A549 treated with CpdA at 1 μM for 4 hours (cell line): ENCODE measurements at places on chromosomes 5 and 9. TPM values are rescaled to one million over a fixed set of nuclear protein-coding genes. Genes with fewer than 3 reads are reported as not detected.

The AHRR gene
- total RNA-seq: 2.9 to 3.5 TPM (median 3.3 TPM) in 5 replicates

The SH2D3C gene
- 0.03 to 0.16 TPM (median 0.13 TPM) in 4 of 5 replicates, not detected in the other for total RNA-seq

The CAVIN4 gene
- 0.39 to 0.91 TPM (median 0.50 TPM) in 5 replicates for total RNA-seq

The ZDHHC11 gene
- total RNA-seq: 14.3 to 19.6 TPM (median 18.0 TPM) in 5 replicates

The LCN1 gene
- total RNA-seq: not detected in 5 replicates

The SLC6A18 gene
- total RNA-seq: not detected in 5 replicates

The MYORG gene
- 3.1 to 4.2 TPM (median 3.9 TPM) in 5 replicates for total RNA-seq

The OGN gene
- total RNA-seq: not detected in 5 replicates

The PGM5 gene
- not detected in 5 replicates for total RNA-seq

The LRRC70 gene
- 0.10 to 0.19 TPM (median 0.16 TPM) in 4 of 5 replicates, not detected in the other for total RNA-seq

The COL23A1 gene
- not detected in 5 replicates for total RNA-seq

The MACROH2A1 gene
- total RNA-seq: 176 to 208 TPM (median 203 TPM) in 5 replicates

The SLC25A48 gene
- 0.13 to 0.17 TPM in 2 of 5 replicates, not detected in the others for total RNA-seq

The CYSRT1 gene
- total RNA-seq: 3.3 to 5.0 TPM (median 4.0 TPM) in 5 replicates

The ATP10B gene
- not detected in 5 replicates for total RNA-seq

The SLC25A2 gene
- total RNA-seq: not detected in 5 replicates

The CARTPT gene
- total RNA-seq: not detected in 5 replicates

The PDCD1LG2 gene
- total RNA-seq: 0.33 to 0.59 TPM (median 0.36 TPM) in 5 replicates

The PTGR1 gene
- 362 to 407 TPM (median 392 TPM) in 5 replicates for total RNA-seq

The OR1Q1 gene
- 0.06 TPM in 1 of 5 replicates, not detected in the others for total RNA-seq

The DOCK2 gene
- total RNA-seq: 2.1 to 4.2 TPM (median 2.8 TPM) in 5 replicates

The UAP1L1 gene
- 9.7 to 15.4 TPM (median 11.3 TPM) in 5 replicates for total RNA-seq

The ISL1 gene
- total RNA-seq: 0.09 TPM in 1 of 5 replicates, not detected in the others

The C5orf52 gene
- total RNA-seq: not detected in 5 replicates

The TAF11L5 gene
- not detected in 5 replicates for total RNA-seq

The SLC38A9 gene
- 22.2 to 38.3 TPM (median 25.4 TPM) in 5 replicates for total RNA-seq

The TIGD6 gene
- 4.3 to 5.9 TPM (median 5.0 TPM) in 5 replicates for total RNA-seq
